ENCODE measurements at places on chromosomes 3 and 15. TPM values are rescaled to one million over a fixed set of nuclear protein-coding genes. Genes with fewer than 3 reads are reported as not detected.

DNA sequence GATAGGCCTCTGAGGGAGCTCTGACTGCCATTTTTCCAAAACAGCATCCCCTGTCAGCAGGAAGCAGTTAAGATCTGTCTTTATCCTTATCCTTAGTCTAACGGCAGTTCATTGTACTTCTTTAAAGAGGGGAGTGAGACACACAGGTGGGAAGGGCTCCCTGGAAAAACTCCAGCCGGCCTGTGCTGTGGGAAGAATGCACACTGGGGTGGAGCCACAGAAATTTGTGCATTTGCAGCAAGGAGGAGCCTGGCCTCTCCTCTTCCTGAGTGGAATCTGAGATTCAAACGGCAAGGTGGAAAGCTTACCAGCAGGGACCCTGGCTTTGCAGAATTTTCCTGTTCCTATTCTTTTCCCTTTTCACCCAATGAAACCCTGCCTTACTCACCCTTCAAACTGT is 1209.4 kb downstream of the ROBO2 start:
- DNase-seq = no peak
- no peaks in the 10 kb centered on the region for H3K27me3 ChIP-seq
- H3K4me1 ChIP-seq = no peaks in the 10 kb centered on the region
- H3K4me3 ChIP-seq = no peak overlapping the region

- peak; percentile 75 for DNase-seq
- H3K36me3 ChIP-seq = no peaks in the 10 kb centered on the region
- H3K4me1 ChIP-seq = peaks cover 19% of the 10 kb centered on the region
- no peaks in the 10 kb centered on the region for H3K27me3 ChIP-seq
- H3K27ac ChIP-seq = no peak overlapping the region
- H3K4me3 ChIP-seq = peak overlapping the region; percentile 64
These were observed 32.4 kb upstream of the ALDH1L1 start for GRCh38 chr3:126212620-126213378.

- no peak overlapping the region for H3K4me3 ChIP-seq
- DNase-seq = no peak
- H3K27me3 ChIP-seq = no peaks in the 10 kb centered on the region
- no peak overlapping the region for H3K27ac ChIP-seq
These were observed 355.7 kb downstream of the SOX2 start for GRCh38 chr3:182067423-182067822.

GRCh38 chr3:192253138-192253887 is 474.0 kb downstream of the FGF12 start:
- DNase-seq = no peak
- H3K36me3 ChIP-seq = no peaks in the 10 kb centered on the region
- no peaks in the 10 kb centered on the region for H3K4me1 ChIP-seq
- H3K4me3 ChIP-seq = no peak overlapping the region
- H3K27ac ChIP-seq = no peak overlapping the region

- no peaks in the 10 kb centered on the region for H3K36me3 ChIP-seq
- H3K27me3 ChIP-seq = peaks cover 95% of the 10 kb centered on the region
- H3K4me3 ChIP-seq = no peak overlapping the region
- H3K4me1 ChIP-seq = no peaks in the 10 kb centered on the region
These were observed 223.3 kb downstream of the UACA start for GRCh38 chr15:70539912-70540530.

- H3K27ac ChIP-seq = no peak overlapping the region
- H3K27me3 ChIP-seq = no peaks in the 10 kb centered on the region
- no peaks in the 10 kb centered on the region for H3K36me3 ChIP-seq
- H3K4me3 ChIP-seq = no peak overlapping the region
- H3K4me1 ChIP-seq = peaks cover 13% of the 10 kb centered on the region
These were observed 63.0 kb downstream of the ARHGAP31 start for GRCh38 chr3:119357190-119357589.

- H3K4me3 ChIP-seq = no peak overlapping the region
- peaks cover 18% of the 10 kb centered on the region for H3K27me3 ChIP-seq
- DNase-seq = no peak
These were observed 3.1 kb upstream of the GPR15 start for GRCh38 chr3:98528474-98529346.

GRCh38 chr3:62835554-62836236 is 39.5 kb downstream of the CADPS start:
- no peaks in the 10 kb centered on the region for H3K27me3 ChIP-seq
- H3K36me3 ChIP-seq = no peaks in the 10 kb centered on the region
- H3K27ac ChIP-seq = no peak overlapping the region
- H3K4me3 ChIP-seq = 0 out of 2 replicates have a peak overlapping the region, but pooled peaks have one; percentile 4
- DNase-seq = peak; percentile 11
- no peaks in the 10 kb centered on the region for H3K4me1 ChIP-seq

The CMTM7 gene
- 7.1 TPM for total RNA-seq

The KBTBD12 gene
- not detected for total RNA-seq

The ANKRD63 gene
- not detected for total RNA-seq

DNA sequence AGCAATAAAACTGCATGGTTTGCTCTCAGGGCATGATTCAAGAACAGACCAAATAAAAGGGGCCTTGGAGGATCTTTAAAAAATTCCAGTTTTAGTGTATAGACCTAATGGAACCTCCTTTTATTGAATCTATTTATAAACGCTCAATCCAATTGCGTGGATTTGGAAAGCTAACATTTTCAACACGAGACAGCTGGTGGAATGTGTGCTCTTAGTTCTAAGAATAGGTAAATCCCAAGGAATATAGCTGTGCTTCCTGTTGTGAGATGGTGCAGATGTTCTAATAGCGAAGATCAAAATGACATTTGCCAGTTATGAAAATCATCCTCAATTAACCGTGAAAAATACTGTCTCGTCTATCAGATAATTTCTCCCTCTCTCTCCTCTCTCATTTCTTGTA is 192.5 kb downstream of the ATP10A start:
- no peaks in the 10 kb centered on the region for H3K27me3 ChIP-seq
- DNase-seq = no peak
- H3K27ac ChIP-seq = no peak overlapping the region
- no peaks in the 10 kb centered on the region for H3K36me3 ChIP-seq

DNA sequence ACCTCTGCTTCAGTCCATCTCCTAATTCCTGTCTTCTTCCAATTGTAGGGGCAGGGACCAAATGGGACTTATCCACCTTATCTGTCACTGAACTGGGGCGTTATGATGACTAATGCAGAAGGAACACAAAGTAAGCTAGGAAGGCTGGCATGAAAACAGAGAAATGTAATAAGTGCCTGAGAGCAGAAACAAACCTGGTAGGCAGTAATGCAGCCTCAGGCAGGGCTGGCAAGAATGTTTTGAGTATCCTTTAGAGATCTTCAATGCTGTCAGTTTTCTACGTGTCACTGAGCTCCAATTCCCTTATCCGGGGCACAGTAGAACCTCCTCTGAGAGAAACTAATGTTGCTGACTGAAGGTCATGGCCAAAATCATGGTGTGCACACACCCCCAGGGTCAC is 246.2 kb upstream of the TBL1XR1 start:
- peaks cover 33% of the 10 kb centered on the region for H3K4me1 ChIP-seq
- no peak overlapping the region for H3K27ac ChIP-seq
- DNase-seq = peak; percentile 66
- 0 out of 2 replicates have a peak overlapping the region, but pooled peaks have one; percentile 13 for H3K4me3 ChIP-seq
- no peaks in the 10 kb centered on the region for H3K36me3 ChIP-seq
- H3K27me3 ChIP-seq = no peaks in the 10 kb centered on the region

DNA sequence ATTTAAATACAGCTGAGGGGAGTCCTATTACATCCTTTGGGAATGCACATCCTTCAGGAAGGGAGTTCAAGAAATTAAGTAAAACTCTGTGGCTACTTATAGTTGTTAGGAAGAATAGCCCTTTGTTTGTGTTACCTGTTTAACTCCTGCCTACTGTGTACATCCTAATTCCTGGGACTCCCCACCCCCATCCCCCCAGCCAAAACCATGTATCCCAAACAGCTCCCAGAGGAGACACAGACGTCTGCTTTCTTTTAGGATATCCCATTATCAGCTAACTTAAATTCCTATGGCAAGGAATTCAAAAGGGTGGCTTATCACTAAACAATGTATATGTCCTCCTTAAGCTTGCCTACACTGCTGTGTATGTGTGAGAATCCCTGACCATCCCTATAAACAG is 581.7 kb downstream of the DIPK2A start:
- no peak overlapping the region for H3K4me3 ChIP-seq
- no peaks in the 10 kb centered on the region for H3K36me3 ChIP-seq
- peaks cover 11% of the 10 kb centered on the region for H3K4me1 ChIP-seq

DNA sequence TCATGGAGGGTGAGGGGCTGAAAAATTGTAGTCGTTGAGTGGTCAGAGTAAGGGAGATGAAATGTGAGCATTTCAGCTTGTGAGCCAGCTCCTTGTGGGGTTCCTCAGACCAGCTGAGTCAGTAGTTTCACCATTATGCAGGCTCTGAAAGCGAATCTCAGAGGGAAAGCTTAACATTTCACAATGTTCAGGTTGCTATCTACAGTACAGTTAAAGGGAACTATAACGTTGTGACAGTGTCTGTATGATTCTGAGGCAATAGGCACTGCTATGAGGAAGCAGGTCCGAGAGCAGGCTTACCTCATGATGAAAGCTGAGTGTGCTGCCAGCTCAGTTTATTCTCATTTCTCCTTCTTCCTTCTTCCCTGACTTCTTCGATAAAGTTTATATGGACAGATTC is 469.6 kb downstream of the EDEM1 start:
- no peak overlapping the region for H3K27ac ChIP-seq
- no peaks in the 10 kb centered on the region for H3K36me3 ChIP-seq
- DNase-seq = no peak
- H3K4me3 ChIP-seq = no peak overlapping the region
- H3K4me1 ChIP-seq = no peaks in the 10 kb centered on the region
- no peaks in the 10 kb centered on the region for H3K27me3 ChIP-seq

- H3K36me3 ChIP-seq = no peaks in the 10 kb centered on the region
- peak overlapping the region; percentile 84 for H3K4me3 ChIP-seq
- H3K27me3 ChIP-seq = no peaks in the 10 kb centered on the region
These were observed 1.2 kb upstream of the ABHD17C start for GRCh38 chr15:80693682-80694610.

DNA sequence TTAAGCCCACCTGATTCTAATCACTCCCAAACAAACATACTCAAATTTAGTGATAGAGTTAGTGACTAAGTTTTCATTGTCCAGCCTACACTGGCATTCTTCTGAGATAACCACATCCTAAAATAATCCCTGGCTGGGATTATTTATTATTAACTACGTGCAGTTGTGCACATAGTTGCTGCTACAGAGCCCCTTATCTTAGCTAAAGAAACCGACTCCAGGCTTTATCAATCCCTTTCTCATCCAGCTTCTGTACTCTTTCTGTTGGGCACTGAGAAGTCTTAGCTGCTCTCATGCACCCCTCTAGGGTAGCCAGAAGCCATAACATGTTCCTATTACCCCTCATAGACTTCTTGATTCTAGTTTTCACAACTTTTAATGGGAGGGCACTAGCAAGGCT is 208.7 kb downstream of the MBNL1 start:
- H3K27me3 ChIP-seq = no peaks in the 10 kb centered on the region
- no peak overlapping the region for H3K4me3 ChIP-seq
- H3K27ac ChIP-seq = no peak overlapping the region

DNA sequence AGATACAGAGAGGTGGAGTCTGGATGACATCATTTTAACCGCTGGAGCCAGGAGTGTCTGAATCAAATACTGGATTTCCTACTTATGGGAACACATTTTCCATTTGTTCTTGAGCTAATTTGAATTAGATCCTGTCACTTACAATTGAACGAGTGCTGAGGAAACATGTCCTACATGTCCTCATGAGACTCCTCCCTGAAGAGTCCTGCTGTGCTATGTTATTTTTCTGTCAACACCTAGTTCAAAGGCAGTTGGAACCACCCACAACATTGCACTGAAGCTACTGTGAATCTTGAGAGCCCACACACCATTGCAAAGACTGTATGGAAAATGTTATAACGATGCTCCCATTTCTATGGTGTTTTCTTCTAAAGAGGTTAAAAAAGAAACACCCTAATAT is 123.5 kb upstream of the CRBN start:
- H3K4me1 ChIP-seq = no peaks in the 10 kb centered on the region
- H3K27ac ChIP-seq = no peak overlapping the region
- H3K36me3 ChIP-seq = no peaks in the 10 kb centered on the region

The LAMB2 gene
- total RNA-seq = 1,064 TPM

DNA sequence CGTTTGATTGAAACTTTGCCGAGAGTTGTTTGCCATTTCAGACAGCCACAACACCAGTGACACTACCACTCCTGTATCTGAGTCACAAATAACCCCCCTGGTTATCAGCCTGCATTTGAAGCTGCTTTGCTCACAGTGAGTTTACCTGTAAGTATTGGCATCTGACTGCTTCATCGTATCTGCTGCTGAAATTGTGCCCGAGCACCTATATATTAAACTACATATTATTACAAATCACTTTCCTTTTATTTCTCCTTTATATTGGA is 39.2 kb upstream of the SPSB4 start:
- H3K27me3 ChIP-seq = peaks cover 25% of the 10 kb centered on the region
- no peak for DNase-seq
- H3K27ac ChIP-seq = no peak overlapping the region

The IQGAP1 gene
- 185 TPM for total RNA-seq

- H3K36me3 ChIP-seq = no peaks in the 10 kb centered on the region
- DNase-seq = no peak
- 0 out of 2 replicates have a peak, but pooled peaks cover 6% of the 10 kb centered on the region for H3K27me3 ChIP-seq
- no peak overlapping the region for H3K27ac ChIP-seq
- H3K4me1 ChIP-seq = no peaks in the 10 kb centered on the region
These were observed 26.3 kb upstream of the POMGNT2 start for GRCh38 chr3:43132193-43132592.

The MAP1A gene
- total RNA-seq = 61.9 TPM

DNA sequence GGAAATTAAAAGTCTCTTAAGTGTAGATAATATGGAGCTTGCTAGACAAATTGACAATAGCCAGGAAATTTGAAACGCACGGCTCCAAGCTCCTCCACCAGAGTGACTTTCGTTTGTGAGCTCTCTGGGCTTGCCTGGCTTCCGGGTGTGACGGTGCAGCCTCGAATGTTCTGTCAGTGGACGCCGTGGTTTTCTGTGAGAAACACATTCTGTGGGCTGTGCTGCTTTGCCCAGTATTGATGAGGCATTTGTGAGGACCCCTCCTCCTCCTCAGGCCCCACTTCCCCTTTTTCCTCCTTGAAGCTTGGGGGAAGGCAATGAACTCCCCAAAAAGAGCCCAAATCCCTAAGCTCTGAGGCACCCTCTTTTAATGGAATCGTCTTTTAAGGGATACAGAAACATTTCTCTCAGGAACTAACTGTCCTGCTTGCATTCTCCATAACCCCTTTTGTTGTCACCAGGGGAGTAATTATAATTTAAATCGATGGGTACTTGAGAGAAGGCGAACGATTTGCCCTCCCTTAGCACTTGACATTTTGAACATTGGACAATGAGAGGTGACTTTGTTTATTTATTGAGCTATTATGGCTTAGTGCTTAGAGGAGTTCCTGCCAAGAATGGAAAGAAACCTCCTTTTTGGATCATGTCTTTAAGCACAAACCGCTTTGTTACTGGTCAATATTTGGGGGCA is 40.8 kb downstream of the POLR2M start:
- H3K4me3 ChIP-seq = no peak overlapping the region
- no peaks in the 10 kb centered on the region for H3K4me1 ChIP-seq
- DNase-seq = no peak
- H3K27me3 ChIP-seq = no peaks in the 10 kb centered on the region
- no peak overlapping the region for H3K27ac ChIP-seq

The TPRA1 gene
- total RNA-seq = 65.1 TPM

- H3K27me3 ChIP-seq = no peaks in the 10 kb centered on the region
- peak; percentile 27 for DNase-seq
- H3K27ac ChIP-seq = no peak overlapping the region
- no peaks in the 10 kb centered on the region for H3K4me1 ChIP-seq
These were observed 24.3 kb downstream of the MTHFS start for GRCh38 chr15:79872358-79873017.

Measured in GM23248 (cell line).